ENCODE measurements at places on chromosomes 16 and 17.

DNA sequence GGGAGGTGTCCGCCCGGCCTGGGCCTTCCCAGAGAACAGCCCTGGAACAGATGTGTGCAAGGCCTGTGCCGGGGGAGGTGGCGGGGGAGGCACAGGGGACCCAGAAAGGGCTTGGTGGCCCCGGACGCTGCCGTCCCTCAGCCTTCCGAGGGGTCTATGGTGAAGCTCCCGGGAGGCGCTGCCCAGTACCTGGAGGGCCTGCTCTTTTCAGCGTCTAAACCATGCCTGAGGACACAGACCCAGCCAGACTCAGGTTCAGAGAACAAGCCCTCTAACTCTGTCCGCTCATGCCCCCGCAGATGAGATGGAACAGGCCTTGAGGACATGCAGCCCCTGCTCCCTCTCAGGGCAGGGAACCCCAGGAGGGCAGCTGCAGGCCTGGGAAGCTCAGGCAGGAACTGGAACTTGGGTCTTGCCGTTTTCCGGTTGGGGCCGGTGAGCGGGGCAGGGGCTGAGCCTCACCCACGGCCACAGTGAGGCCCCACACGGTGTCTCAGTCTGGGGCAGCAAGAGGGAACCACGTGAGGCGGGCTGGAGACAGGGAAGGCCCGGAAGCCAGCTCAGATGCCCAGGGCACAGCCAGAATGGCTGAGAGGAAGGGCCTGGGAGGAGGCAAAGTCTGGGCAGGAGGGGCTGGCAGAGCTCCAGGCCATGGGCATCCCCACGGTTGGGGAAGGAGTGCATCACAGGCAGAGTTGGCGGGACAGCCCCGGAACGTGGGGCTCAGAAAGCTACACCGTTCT lies 12.5 kb downstream of the SLC16A3 start:
- DNase-seq, result no peak

DNA sequence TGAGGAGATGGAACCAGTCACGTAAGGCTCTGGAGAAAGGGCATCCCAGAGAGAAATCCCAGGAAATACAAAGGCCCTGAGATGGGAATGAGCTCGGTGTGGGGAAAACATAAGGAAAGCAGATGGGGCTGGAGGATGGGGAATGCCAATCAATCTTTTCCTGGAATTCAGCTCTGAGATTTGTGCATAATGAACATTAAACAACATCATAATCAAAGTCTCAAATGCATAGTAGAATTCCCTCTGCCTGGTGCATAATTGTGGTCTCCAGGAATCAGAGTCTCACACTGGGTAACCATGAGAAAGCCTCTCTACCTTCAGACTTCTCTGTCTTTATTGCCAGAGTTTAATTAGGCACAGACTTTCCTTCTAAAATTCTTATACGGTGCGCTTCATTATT lies 30.8 kb downstream of the OTOA start:
- no peak for DNase-seq

DNA sequence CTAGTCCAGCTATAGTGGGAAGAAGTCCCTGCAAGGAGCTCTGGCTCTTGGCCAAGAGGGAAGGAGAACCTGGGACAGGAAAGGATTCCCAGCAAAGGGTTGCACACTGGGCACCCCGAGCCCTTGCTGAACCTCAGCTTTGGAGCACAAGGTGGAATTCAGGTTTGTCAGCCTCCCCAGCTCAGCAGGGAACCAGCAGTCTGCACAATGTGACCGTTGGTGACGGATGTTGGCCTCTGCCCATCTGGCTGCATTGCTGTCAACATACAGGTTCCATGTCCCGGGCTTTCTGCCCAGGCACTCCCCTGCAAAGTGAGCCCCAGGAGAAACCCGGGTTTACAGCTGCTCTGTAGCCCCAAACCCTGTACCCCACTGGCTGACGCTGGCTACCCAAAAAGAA lies 6.7 kb downstream of the RPRML start:
- DNase-seq, result no peak

DNA sequence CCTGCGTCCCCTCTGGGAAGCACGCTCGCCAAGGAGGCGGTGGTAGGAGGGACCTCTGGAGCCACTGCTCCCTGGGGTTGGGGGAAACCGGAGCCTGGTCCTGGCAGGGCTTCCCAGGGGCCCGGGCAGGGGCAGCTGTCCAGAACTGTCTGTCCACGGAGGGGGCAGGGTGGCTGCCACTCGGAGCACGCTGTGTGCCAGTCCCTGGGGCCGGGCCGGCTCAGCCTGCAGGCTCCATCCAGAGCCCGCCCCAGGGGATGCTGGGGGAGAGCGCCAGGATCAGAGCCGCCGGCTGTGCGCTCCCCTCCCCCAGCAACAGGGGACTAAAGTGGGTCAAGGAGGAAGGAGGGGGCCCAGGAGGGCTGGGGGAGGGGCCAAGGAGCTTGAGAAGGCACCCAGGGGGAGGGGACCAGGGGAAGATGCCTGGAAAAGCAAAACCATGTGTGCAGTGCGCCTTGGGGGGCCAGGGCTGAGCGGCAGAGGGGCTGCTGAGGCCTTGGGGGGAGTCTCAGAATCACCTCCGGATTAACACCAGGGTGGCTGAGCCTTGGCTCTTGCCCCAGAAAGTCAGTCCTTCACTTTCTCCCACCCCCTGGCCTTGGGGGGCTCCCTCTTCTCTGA lies 21.3 kb downstream of the ZNF423 start:
- DNase-seq, result peak; percentile 87

GRCh38 chr16:19071811-19072777 lies 4.7 kb downstream of the COQ7 start:
- DNase-seq, result no peak
